ENCODE measurements at places on chromosomes 13 and 19. TPM values are rescaled to one million over a fixed set of nuclear protein-coding genes. Genes with fewer than 3 reads are reported as not detected.
A peak's percentile ranks its signal among the peaks of the same experiment; 100 is the strongest.

Gene ZFP82
- total RNA-seq = 4.8 TPM

Gene CYP4F3
- total RNA-seq = 0.24 TPM

Gene IQCN
- 0.35 TPM for total RNA-seq

Gene TDRD12
- total RNA-seq = not detected

Gene CEACAM6
- total RNA-seq = not detected

Gene ZNF709
- total RNA-seq = 1.4 TPM

Gene IFNL1
- not detected for total RNA-seq

Gene KCNRG
- total RNA-seq = 0.32 TPM

Gene CFAP97D2
- not detected for total RNA-seq

Gene SYNGR4
- total RNA-seq = not detected

- DNase-seq = no peak
Observed at GRCh38 chr13:49403996-49404702, 39.7 kb downstream of the CAB39L start.

- peak; percentile 82 for DNase-seq
Observed at GRCh38 chr19:12779162-12779993, 4.0 kb upstream of the HOOK2 start.

GRCh38 chr13:98096059-98096458, 46.8 kb upstream of the FARP1 start:
- no peak for DNase-seq

GRCh38 chr19:34316247-34316646, 48.7 kb upstream of the GPI start:
- DNase-seq = no peak

DNA sequence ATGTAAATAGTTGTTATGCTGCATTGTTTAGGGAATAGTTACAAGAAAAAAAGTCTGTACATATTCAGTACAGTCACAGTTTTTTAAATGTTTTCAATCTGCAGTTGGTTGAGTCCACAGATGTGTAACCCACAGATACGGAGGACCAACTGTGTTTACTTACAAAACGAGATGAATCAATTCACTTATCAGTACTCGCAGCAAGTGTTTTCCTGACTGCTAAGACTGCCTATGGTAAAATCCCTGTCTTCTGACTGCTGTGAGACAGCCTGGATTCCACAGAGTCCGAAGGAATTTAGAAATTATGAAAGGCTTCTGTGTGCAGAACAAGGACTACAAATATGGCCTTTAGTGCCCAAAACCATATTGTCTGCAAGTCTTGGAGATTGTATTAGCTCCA, 45.7 kb upstream of the C1QTNF9 start:
- DNase-seq = no peak

DNA sequence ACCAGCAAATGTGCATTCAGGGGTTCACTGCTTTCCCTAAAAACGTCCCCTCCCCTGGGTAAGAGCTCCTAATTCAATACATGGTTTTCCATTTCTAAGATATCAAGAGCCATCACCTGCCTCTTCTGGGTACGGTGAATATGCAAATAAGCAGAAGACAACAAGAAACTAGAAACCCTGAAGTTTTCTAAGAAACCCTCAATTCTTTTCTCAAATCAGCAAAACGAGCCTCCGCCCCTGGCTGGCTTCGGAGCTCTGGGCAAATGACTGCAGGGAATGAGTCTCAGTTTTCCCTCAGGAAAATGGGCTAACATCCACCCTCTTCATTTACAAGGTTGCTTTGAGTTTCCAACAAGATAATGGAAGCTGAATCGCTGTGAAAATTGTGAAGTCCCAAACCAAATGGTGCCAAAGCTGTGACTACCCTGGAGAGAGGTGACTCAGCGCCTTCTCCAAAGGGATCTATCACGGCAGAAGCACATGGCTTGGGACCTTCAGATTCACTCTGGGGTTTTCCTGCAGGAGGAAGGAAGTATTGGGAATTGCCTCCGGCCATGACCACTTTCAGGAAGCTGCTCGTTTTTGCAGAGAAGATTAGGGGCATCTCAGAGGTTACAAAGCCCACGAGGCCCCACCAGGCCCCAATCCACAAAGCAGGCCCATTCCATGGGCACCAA, 26.6 kb downstream of the KLF2 start:
- DNase-seq = no peak

- DNase-seq = no peak
Observed at GRCh38 chr19:16094360-16095070, 17.2 kb upstream of the RAB8A start.

DNA sequence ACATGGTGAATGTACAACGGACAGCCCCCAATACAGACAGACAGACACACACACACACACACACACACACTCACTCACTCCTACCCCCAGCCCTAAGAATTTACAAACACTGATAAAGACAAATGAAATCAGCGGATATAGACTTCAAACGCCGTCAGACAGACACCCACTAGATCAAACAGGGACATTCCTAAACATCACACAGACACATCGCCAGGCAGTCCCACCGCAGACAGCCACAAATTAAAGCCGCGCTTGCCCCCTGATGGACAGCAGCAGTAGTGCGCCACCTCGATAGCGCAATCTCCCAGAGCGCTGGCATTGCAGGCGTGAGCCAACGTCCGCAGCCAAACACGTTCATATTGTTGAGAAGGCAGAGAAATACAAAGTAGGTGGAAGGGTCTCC, 24.7 kb upstream of the ADGRE1 start:
- peak; percentile 88 for DNase-seq

GRCh38 chr13:73722120-73722519, 412.1 kb downstream of the KLF12 start:
- DNase-seq = no peak

GRCh38 chr19:43316591-43317319, 36.7 kb upstream of the CD177 start:
- DNase-seq = no peak

- DNase-seq = no peak
Observed at GRCh38 chr13:93794197-93794885, 567.7 kb downstream of the GPC6 start.

DNA sequence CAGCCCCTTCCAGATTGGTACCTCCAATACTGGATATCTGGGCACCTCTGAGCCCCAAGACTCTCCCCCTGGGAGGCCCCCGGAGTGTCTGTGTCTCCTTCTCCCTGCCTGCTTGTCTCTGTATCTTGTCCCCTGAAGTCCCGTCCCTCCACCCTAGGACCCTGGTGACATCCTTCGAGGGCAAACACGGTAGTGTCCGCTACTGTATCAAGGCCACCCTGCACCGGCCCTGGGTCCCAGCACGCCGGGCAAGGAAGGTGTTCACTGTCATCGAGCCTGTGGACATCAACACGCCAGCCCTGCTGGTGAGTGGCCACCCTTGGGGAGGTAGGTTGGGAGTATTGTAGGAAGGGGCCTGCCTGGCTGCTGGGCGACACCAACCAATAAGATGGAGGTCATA, 844 bp downstream of the ARRDC2 start:
- no peak for DNase-seq

GRCh38 chr13:104798486-104798885, 1732.3 kb upstream of the SLC10A2 start:
- no peak for DNase-seq

GRCh38 chr13:99347335-99347878, 40.2 kb upstream of the GPR183 start:
- DNase-seq = no peak

DNA sequence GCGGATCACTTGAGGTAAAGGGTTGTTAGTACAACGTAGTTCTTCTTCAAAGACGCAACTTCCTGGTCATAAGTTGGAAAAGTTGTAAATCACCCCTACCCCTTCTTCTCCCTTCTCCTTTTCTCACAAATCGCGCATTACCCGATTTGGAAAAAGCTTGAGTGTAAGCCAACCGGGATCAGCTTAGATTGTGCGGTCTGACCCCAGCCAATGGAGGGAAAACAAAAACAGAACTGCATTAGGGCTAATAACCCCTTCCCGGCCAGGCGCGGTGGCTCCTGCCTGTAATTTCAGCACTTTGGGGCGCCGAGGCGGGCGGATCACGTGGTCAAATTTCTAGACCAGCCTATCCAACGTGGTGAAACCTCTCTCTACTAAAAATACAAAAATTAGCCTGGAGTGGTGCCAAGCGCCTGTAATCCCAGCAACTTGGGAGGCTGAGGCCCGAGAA, 806 bp downstream of the ZNF90 start:
- peak; percentile 52 for DNase-seq

Measured in Right ventricle myocardium superior (tissue), 1 donor.